ENCODE measurements at places on chromosomes 1 and 21. TPM values are rescaled to one million over a fixed set of nuclear protein-coding genes. Genes with fewer than 3 reads are reported as not detected.

- no peak for DNase-seq
These were observed 134.1 kb upstream of the ADGRL2 start for GRCh38 chr1:81666586-81666985.

DNA sequence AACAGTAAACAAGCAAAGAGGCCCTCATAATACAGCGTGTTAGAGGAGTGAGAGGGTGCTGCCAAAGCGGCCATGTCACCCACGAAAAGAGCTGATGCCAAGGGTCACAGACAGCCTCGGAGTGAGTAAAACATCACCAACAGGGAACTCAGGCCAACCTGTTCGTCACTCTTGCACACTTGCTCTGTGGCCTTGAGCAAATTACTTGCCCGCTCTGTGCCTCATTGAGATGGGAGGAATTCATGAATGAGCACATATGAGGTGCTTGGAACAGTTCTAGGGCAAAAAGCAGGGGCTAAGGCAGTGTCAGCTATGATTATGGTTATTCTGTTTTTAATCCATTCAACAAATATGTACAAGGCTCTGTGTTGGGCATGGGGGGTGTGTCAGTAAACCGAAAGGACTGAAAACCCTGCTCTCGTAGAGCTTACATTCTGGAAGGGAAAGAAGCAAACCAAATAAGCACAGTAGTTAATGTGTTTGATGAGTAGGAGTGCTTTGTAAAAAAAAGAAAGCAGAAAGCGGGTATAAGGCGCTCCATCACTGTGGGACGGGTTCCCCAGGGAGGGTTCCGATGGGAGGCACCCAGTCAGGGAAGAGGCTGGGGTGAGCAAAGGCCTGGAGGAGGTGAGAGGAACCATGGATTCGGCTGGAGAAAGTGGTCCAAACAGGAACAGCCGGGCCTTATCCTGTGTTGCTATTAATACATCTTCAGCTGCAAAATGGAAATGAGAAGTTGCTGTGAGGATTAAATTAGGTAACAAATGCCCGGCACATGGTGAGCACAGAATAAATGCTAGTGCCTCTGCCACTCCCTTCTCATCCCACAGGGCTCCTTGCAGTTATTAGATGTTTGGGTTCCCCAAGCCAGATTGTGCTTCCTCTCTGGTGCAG lies 39.5 kb upstream of the RD3 start:
- DNase-seq: no peak

GRCh38 chr21:35989138-35989735 lies 71.1 kb downstream of the SETD4 start:
- peak; percentile 29 for DNase-seq

DNA sequence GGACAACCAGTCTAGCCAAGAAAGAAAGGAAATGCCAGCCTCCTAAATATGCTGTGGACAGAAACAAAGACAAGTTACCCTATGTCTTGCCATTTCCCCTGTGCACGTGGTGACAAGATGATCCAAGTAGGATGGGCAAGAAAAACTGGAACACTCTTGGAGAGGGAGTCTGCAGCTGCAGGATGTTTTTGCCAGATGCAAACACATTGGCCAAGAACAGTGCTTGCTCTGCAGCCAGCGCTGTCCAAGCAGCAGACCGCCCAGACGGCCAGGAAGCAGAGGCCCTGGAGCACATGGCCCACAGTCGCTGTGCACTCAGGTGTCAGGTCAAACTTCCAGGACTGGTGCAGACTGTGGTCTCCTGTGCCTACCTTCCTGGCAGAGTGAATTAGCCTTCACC lies 189.3 kb downstream of the SLC35F3 start:
- no peak for DNase-seq

DNA sequence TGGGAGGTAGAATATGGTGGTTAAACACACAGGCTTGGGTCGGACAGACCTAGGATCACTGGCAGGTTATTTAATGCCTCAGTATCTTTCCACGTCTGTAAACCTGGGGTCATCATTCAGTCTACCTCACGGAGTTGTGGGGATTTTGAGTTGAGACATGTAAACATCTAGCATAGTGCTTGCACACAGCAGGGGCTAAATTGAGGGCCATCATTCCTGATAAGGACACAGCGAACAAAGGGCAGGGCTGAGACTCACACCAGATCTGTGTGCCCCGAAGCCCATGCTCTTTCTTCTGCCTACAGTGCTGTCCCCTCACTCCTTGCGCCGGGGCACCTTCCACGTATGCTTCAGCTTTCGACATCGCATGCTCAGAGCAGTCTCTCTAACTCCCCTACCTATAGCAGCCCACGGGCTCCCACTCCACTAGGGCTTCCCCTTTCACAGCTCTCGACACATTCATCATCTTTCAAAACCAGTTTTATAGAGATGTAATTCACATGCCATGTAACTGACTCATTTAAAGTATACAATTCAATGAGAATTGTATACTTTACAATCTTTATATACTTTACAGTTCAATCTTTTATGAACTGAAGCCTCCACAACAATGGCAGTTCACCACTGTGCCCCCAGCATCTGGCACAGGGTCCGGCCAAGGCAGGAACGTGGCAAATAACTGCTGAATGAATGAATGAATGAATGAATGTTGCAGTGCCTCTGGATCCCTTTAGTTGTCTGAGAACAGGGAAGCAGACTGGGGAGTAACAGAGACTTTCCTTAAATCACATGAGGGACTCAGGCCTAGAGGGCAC lies 48.0 kb downstream of the GPR161 start:
- no peak for DNase-seq

Gene SLC45A1
- 0.50 TPM for total RNA-seq

- no peak for DNase-seq
These were observed 209.0 kb downstream of the AMY1C start for GRCh38 chr1:103958699-103959098.

Gene NDUFV3
- 51.2 TPM for total RNA-seq

Gene TNN
- total RNA-seq: not detected

DNA sequence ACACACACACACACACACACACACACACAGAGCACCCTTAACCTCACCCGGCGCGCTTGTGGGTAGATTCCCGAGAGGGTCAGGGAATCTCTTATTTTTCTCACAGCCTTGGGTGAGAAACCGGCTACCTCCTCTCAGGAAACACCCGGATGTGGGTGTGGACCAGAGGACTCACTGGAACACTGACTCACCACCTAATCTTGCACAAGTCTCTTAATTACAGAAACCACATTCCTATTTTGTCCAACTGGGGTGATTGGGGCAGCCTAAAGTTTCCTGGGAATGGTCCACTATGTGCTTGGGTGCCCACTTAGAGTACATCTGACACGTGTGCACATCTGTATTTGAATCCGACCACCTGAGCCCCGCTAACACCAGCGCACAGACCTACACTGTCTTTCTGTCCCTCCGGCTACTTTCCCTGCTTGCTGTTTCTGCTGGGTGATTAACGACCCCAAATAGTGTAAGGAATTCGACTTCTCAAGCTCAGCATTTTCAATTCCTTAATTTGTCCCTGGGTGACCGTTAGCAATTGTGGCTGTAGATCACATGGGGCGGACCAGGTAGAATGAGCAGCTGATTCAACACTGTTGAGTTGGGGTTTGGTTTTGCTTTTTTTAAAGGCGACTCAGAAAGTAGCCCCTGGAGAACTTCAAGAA lies 14.0 kb upstream of the TBX15 start:
- peak; percentile 95 for DNase-seq

DNA sequence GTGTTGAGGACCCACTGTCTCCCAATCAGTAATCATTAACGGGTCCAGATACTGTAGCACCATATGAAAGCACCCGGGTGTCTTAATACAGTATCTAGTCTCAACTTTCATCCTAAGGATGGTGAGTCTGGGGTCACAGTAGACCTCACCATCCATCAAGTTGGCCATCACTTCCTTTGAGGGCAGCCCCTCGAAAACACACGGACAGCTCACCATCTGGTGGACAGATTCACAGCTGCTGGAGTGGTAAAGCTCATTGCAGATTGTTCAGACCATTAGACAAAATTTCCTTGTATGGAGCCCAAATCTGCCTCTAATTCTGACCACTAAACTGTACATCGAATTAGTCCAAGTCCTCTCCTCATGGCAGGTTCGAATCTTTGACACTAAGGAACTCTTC lies 123.1 kb downstream of the PGBD5 start:
- DNase-seq: no peak

Gene ANKRD35
- total RNA-seq: 0.66 TPM

Gene CAMK1G
- not detected for total RNA-seq

DNA sequence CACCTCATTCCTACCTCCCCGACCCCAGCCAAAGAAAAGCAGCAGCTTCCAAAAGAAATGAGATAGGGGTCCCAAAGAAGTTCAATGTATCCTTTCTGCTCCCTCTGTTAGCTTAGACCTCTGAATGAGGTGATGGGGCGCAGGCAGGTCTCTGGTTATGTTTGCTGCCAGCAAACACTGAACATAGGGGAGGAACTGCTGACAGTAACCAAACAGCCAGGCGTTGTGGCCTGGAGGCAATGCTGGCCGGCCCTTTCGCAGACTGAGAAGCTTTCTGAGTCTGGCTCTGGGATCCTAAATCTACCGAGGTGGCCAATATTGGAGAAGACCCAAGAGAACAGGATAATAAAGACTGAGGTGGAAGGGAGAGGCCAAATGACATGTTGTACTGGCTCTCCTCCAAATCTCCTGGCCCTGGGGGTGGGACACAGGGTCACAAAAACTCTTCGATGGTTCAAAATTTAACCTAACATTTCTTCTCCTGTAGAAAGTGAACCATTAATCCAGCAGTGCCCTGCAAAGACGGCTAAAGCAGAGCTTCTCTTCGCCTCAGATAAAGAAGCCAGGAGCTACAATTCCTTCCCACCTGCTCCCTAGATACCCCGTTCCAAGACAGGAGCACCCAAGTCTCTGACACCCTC lies 19.6 kb downstream of the SSR2 start:
- no peak for DNase-seq

DNA sequence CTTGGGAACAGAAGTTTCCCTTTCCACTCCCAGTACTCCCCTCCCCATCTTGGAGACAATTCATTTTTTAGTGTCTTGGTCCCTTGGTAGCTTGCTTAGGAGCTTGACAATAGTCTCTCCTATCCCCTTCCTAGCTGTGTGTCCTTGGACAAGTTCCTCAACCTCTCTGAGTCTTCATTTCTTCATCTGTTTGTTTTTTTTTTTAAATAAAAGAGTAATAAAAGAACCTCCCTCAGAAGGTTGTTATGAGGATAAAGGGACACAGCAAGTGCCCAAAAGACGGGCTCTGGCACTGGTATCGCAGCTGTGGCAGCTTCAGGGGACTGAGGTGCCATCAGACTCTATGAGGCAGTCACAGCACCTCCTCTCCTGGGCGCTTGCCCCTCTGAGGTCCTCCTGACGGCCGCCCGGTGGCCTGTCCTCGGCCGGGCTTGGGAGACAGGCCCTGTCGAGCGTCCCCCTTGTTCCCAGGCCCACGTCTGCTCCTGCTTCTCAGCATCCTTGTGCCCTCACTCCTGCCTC lies 689.2 kb downstream of the MATN1 start:
- DNase-seq: no peak

DNA sequence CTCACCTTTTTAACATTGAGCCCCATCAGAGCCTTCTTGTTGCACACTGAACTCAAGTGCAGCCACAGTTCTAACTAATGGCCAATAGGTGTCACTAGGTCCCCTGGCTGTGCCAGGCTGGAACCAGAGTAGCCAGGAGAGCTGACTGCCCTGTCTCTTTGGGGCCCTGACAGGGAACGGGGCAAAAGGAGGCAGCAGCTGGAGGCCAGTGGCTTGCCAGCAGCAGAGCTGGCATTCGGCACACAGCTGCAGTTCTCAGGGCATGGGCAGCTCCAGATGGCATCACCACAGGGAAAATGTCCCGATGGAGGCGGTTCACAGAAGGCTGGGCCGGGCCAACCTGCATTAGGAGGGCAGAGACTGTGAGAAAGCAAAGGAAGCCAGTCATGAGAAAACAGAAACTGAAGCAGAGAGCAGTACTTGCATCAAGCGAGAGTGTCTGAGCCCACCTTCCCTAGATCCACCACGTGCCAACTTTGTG lies 188.6 kb downstream of the FCRL5 start:
- DNase-seq: peak; percentile 17

Gene KRTAP20-3
- not detected for total RNA-seq

DNA sequence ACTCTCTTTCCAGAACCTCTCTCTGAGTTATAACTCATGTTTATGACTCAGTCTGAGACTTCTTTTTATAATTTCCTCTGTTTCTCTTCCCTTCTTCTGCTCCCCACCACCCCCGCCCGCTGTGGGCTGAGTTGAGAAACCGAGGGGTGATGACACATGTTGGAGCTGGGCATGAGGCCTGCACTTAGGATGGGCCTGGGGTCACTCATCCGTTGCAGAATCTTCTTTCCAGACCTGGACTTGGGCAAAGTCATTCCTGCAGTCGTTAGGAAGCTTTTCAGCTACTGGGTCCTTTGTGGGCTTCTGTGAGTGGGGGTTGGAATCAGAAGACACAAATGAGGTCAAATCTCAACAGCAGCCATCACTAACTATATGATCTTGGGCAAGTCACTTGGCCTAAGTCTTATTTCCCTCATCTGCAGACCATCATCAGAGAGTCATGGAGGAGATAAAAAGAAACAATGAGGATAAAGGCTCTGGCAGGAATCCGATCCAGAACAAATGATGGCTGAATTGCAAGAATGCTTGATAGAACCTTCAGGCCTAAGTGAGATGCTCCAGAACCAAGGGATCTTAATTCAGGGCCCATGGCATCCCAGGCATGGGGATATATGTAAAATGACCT lies 53.4 kb downstream of the RPS6KA1 start:
- peak; percentile 11 for DNase-seq

GRCh38 chr1:6086762-6087376 lies 41.2 kb downstream of the KCNAB2 start:
- no peak for DNase-seq

Gene OMA1
- 14.8 TPM for total RNA-seq
